Activated CD8-positive, alpha-beta memory T cell treated with anti-CD3 and anti-CD28 coated beads, Interleukin-2, amount 10 ng/mL, durations not matched to agents 7 days and 5 days (primary cell): ENCODE measurements at places on chromosomes 5 and 9. TPM values are rescaled to one million over a fixed set of nuclear protein-coding genes. Genes with fewer than 3 reads are reported as not detected.

Gene CDC42SE2
- total RNA-seq: 149 TPM

DNA sequence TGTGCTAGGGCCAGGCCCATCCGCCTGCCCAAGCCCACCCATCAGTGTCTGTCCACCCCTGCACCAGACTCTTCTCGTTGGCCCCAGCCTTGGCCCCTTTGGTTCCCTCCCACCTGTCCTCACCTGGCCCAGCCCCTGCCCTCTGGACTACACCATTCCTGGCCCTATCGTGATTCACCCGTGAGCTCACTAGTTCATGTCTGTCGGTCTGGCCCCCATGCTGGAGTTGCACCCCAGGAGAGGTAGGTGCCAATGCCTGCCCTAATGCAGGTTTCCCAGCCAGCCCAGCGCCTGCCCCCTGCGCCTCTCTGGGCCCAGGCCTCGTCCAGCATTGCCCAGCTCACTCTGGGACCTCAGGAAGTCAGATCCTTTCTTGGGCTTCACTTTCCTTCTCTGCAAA, 115.4 kb upstream of the LMX1B start:
- H3K27me3 ChIP-seq: peaks cover 3% of the 10 kb centered on the region
- no peak for DNase-seq
- peaks cover 9% of the 10 kb centered on the region for H3K4me1 ChIP-seq
- H3K36me3 ChIP-seq: peaks cover 2% of the 10 kb centered on the region

GRCh38 chr9:127910613-127911205, 6.1 kb downstream of the ST6GALNAC4 start:
- H3K36me3 ChIP-seq: peaks cover 36% of the 10 kb centered on the region
- peak overlapping the region; percentile 55 for H3K4me3 ChIP-seq
- H3K27me3 ChIP-seq: no peaks in the 10 kb centered on the region
- peaks cover 72% of the 10 kb centered on the region for H3K4me1 ChIP-seq
- DNase-seq: peak; percentile 40

DNA sequence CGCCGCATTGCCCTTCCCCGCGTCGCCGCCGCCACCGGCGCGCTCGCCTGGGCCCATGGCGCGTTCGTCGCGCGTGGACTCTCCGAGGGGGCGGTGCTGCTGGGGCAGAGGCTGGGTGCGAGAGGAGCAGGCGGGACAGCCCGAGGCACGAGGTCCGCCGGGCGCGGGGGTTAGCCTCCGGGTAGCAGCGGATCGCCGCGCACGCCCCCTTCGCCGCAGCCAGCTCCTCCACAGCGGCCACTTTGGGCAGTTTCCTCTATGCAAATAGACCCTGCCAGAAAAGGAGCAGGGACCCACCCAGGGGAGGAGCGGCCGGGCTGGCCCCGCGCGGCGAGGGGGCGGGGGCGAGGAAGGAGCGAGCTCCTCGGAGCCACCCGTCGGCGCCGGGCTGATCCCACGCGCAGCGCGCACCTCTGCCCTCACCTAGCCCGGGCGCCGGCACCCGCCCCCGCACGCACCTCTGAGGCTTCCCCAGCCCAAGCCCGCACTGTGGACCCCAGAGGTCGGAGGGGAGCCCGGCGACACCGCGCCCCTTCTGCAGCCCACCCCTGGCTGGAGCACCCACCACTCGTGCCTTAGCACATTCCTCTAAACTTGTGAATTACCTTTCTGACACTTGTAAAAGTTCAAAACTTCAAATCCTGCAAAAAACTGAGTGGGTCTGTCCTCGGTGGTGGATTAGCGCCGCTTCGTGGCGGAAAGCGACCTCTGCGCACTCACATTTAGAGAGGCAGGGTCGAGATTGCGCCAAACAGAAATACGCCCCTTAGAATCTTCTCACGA, at the start of gene COL23A1:
Gene COL23A1, minus strand, starts transcription at position 253 of the 783 bp plus-strand sequence.
- no peak within 1 kb of the TSS for H3K27ac ChIP-seq
- peak; percentile 45 for DNase-seq
- peaks cover 15% of the 10 kb centered on the region for H3K36me3 ChIP-seq

- no peaks in the 10 kb centered on the region for H3K27me3 ChIP-seq
- no peak overlapping the region for H3K27ac ChIP-seq
- peaks cover 26% of the 10 kb centered on the region for H3K4me1 ChIP-seq
- DNase-seq: no peak
- no peak overlapping the region for H3K4me3 ChIP-seq
Observed at GRCh38 chr5:91288118-91288916, 94.8 kb downstream of the ARRDC3 start.

Gene BHMT2
- total RNA-seq: not detected

Gene WHRN
- 12.4 TPM for total RNA-seq

Gene PRDM9
- total RNA-seq: not detected

- no peak overlapping the region for H3K4me3 ChIP-seq
- no peak for DNase-seq
- no peaks in the 10 kb centered on the region for H3K27me3 ChIP-seq
- H3K36me3 ChIP-seq: no peaks in the 10 kb centered on the region
- H3K27ac ChIP-seq: no peak overlapping the region
Observed at GRCh38 chr5:16952968-16953671, 17.0 kb upstream of the MYO10 start.

GRCh38 chr5:77241444-77241843, 31.0 kb downstream of the PDE8B start:
- H3K4me3 ChIP-seq: no peak overlapping the region
- no peak overlapping the region for H3K27ac ChIP-seq
- peaks cover 38% of the 10 kb centered on the region for H3K27me3 ChIP-seq
- no peaks in the 10 kb centered on the region for H3K36me3 ChIP-seq
- H3K4me1 ChIP-seq: no peaks in the 10 kb centered on the region
- DNase-seq: no peak

DNA sequence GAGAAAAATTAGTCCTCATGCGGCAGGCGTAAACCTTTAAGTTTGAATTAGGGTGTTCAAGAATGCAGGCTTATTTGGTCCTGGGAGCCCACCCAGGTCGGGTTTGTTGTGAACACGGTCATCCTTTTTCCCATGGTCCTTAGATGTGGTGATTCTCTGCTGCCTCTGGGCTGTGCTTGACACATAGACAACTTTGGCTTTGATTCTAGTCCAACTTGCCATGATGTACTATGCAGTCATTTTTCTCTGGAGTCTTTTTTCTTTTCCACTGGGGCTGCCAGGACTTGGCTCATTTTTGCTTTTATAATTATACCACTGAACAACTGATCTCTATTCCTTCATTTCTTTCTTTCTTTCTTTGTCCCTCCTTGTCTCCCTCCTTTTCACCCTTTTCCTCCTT, 218.6 kb downstream of the SREK1 start:
- H3K4me3 ChIP-seq: no peak overlapping the region
- no peaks in the 10 kb centered on the region for H3K4me1 ChIP-seq
- H3K36me3 ChIP-seq: no peaks in the 10 kb centered on the region
- peaks cover 12% of the 10 kb centered on the region for H3K27me3 ChIP-seq
- DNase-seq: no peak

GRCh38 chr9:10869687-10870086, 256.9 kb upstream of the PTPRD start:
- no peaks in the 10 kb centered on the region for H3K36me3 ChIP-seq
- no peak overlapping the region for H3K4me3 ChIP-seq
- H3K27me3 ChIP-seq: no peaks in the 10 kb centered on the region
- H3K4me1 ChIP-seq: no peaks in the 10 kb centered on the region
- no peak overlapping the region for H3K27ac ChIP-seq

Gene DMRT3
- total RNA-seq: not detected
